ENCODE measurements at places on chromosomes 5 and 9.

GRCh38 chr5:164376843-164377242, 871.4 kb downstream of the MAT2B start:
- DNase-seq: no peak

DNA sequence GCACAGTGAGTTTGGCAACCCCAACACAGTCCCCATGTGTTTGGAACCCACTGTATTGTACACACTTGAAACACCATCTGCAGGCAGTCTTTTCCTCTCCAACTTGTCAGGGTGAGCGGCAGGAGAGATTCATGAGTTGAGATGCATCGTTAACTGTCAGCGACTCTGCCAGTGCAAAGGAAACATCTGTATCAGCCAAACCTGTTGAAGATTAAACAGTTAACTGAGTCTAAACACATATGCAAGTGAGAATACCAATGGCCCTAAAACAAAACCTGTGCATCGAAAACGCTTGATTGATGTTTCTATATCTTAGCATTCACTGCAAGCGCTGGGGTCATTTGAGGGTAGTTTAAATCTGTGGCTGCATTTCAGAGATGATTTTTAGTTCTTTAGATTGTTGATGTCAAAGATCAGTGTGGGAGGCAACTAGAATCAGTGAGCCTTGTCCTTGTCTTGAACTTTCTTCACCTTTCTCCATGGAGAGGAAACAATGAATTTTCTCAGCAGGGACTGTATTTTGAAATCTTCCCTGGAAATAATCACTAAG, 41.3 kb upstream of the PAM start:
- DNase-seq: peak; percentile 34

DNA sequence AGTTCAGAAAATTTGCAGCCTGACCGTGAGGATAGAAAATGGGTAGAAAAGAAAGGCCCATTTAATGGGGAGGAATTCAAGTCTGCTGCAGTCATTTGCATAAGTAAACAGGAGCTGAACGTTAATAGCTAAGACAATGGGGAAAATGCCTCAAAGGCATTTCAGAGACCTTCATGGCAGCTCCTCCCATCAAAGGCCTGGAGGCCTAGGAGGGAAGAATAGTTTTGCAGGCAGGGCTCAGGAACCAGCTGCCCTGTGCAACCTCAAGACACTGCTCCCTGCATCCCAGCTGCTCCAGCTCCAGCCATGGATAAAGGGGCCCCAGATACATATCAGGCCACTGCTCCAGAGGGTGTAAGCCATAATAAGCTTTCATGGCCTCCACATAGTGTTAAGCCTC, 32.2 kb upstream of the CDH18 start:
- DNase-seq: no peak

GRCh38 chr9:82783045-82783444, 279.9 kb downstream of the RASEF start:
- no peak for DNase-seq

DNA sequence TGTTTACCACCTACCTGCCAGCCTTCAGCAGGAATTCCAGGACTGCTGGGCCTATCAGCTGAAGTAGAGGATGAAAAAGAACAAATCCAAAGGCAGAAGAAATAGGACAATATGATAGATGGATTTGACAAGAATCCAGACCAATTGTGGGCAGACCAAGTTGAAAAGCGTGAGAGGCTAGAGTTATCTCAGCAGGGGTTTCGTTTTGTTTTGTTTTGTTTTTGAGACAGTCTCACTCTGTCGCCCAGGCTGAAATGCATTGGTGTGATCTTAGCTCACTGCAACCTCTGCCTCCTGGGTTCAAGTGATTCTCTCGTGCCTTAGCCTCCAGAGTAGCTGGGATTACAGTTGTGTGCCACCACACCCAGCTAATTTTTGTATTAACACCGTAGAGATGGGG, 113.2 kb downstream of the PALM2AKAP2 start:
- DNase-seq: peak; percentile 56

DNA sequence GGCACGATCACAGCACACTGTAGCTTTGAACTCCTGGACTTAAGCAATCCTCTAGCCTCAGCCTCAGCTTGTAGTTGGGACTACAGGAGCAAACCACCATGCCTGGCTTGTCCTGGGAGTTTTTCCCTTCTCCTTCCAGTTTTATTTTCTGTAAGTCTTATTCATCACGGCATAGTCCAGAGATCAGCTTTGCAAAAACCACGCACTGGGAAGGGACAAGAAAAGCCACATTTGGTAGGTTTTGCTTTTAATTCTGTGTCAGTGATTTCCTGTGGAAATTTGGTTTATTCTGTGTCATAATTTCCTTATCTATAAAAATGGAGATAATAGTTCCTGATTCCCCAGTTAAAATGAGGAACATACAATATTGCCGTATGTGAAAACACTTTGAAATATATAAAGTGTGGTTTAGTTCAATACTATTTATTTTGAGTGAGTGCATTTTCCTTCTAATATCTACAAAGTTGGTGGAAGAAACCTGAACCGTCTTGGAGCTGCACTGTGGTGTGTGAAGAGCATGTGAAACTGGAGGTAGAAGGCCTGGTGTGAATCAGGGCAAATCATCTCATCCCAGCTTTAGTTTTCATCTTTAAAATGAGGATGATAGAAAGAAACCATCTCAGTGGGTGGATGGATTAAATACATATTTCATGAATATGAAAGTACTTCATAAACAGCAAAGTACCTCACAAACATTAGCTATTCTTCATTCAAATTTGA, 92.8 kb upstream of the ELL2 start:
- no peak for DNase-seq

- DNase-seq: peak; percentile 78
These were observed 144.6 kb downstream of the CETN3 start for GRCh38 chr5:90264689-90265544.

DNA sequence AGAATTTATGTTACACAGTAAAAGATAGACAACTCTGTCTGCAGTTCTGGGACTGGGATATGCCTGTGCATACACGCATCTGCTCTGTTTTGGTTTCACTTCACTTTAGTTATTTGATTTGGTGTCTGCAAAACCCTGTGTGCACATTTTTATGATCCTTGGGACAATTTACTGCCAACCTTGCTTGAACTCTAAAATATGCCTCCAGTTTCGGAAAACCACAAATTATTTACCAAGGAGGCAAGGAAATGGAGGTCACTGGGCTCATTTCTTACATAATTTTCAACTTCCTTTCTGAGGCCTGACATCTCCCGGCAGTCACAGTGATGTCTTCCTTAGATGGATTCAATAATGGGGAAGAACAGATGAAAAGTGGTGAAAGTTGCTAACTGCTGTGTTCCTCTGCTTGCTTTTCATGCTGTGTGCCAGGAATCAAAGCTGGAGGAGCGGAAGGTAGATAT, 61.2 kb upstream of the TAF11L2 start:
- DNase-seq: no peak

DNA sequence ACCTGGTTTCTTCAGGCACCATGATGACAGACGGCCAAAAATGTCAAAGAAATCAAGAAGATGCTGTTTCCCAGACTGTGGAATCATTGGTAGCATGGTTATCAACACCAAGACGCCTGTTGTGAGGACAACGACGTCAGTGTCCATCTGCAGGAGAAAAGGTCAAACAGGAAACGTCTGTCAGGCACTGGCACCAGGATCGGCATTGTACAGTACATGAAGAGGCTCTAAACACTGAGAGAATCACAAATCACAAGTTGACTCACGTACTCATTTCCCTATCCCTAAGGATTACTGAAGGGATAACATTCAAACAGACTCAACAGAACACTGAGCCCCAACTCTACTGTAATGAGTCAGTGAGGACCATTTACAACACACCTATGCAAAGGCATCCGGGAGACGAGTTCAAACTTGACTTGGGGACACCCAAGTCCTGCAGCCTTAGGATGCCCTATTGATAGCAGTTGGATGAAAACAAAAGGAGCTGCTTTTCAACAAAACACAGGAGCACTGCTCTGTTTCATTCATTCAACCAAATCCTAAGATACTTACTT, 21.0 kb downstream of the TSC1 start:
- DNase-seq: no peak

DNA sequence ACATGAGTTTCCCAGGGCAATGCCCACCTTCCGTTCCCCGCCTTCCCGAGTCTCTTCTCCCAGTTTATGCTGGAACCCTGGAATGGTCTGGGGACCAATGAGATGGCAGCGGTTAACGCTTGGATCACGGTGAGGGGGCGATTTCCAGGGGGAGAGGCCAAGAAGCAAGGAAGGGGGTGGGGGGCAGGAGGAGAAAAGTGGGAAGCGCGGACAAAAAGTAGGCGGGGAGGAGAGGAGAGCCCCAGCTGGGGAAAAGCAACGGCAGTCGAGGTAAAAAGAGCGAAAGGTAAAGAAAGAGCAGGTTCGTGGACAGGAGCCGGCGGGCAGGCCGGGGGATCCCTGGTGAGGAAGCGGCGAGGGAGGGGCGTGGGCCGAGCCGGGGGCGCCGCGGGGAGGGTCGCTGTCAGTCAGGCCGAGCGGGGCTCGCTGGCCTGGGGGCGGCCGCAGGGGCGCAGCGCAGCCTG, 508 bp upstream of the SNCAIP start:
- peak; percentile 92 for DNase-seq

DNA sequence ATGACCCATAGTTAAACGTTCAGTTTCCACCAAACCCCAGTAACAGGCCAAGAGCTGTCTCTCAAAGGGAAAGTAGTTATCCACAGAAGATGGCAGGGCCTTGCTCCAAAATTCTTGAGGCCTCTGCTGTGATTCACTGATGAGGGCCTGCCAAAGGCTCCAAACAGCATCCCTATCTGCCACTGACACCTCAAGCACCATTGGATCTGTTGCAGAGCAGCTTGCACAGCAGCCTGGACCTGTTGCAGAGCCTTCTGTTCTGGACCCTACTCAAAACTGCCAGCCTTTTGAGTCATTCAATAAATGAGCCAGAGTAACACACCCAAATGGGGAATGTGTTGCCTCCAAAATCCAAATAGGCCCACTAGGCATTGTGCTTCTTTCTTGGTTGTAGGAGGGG, 741.5 kb upstream of the RGMB start:
- no peak for DNase-seq

DNA sequence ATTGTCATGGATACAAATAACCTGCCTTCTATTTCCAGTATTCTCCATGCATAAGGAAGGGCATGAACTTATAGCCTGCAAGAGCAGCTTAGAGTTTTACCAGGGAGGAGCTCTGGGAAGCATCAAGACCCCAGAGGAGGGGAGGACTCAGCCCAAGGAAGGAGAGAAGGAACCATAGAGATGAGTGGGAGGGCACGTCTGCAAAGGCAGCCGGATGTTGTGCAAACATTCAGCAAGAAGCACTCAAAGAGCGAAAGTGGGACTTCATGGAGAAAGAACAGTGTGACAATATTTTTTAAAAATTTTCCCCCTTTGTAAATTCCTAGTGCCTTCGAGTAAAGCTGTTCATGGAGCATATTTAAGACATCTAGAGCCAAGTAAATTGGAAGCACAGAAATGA, 270.1 kb upstream of the PTGER4 start:
- DNase-seq: no peak

GRCh38 chr5:73137563-73138530, 17.5 kb downstream of the TMEM171 start:
- DNase-seq: peak; percentile 22

- peak; percentile 78 for DNase-seq
These were observed 159.1 kb downstream of the CSNK1G3 start for GRCh38 chr5:123671042-123671441.

GRCh38 chr5:372996-373709, 51.6 kb downstream of the AHRR start:
- DNase-seq: peak; percentile 57

DNA sequence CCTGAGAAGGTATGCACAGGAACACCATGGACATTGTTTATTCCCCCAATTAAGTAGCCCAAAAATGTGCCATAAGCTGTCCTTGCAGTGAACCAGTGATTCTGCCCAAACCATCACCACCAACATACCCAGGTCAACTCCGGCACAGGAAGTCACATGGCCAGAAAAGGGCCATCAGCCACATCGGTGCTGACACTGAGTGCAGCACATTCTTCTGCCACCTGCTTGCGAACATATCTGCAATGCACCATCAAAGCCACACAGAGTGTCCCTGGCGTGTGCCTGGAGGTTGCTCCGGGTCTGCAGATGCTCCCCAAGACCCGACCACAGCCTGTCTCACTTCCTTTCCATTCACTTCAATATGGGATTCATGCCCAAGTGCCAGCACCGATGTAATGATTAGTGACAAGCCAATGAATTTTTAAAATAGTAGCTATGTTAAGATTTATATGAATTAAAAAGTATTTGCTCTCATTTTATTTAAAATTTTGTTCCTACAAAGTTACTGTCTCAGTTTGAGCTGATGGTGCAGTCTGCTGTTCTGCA, 37.6 kb downstream of the SYK start:
- no peak for DNase-seq

DNA sequence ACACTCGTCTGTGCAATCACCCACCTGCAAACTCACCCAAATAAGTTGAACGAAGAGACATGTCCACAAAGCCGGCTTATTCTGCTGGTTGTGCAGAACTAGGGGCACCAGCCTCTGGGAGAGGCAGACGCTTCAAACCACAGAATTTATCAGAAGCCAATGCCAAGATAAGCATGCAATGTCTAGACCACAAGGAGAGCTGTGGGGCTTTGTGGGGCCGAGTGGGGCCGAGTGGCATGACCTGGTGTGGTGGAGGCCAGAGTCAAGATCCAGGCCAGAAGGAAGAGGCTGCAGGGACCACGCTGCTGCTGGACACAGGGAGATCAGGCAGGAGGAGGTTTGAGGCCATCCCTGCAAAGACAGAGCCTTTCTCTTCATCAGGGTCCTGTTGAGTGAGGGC, 259.0 kb downstream of the IRX2 start:
- DNase-seq: no peak

DNA sequence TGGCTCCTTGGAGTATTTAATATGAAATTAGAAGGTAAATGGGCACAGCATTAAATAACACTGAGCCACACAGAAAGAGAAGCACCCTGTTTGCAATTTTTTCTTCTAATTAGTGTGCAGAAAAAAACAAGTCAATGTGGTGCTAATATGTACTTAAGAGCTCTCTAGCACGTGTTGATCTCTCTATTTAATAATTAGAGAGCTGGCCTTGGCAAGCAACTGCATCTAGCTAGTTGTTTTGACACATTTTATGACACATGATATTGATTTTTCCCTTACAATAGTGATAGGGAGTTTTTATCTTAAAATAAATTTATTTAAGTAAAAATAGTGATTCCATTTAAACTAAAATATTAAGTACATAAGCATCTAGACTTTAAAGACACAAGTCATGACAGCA, 54.5 kb upstream of the NUDT12 start:
- peak; percentile 65 for DNase-seq

DNA sequence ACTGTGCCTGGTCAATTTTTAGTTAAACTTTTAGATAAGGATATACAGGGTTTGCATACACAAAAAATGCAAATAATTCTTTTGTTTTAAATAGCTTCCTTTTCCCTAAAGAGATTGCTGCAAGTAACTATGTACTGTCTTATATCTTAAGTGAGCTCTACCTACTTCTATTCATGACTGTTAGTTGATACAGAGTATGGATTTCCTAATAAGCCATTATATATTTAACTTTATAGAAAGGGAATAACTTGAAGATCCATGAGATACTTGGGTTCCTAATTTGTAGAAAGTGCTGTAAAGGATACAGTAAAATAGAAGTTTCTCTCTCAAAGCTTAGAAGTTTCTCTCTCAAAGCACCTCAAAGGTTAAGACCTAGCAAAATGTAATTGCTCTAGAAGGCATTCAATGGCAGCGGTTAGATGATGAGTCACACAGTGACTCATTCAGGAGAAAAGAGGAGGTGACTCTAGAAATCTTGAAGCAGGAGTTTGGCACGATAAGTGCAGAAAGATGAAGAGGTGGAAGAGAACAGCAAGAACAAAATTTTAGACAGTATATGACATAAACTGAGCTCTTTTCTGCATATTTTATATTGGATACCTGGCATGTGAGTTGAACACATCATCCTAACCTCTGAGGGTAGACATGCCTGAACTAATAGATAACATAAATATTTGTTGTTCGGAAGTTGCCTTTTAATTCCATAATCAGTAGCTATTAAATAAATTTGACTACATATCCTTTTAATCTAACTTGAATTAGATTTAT, 5.5 kb upstream of the DNAJC21 start:
- DNase-seq: peak; percentile 31
